ENCODE measurements at places on chromosomes 6 and 20.

DNA sequence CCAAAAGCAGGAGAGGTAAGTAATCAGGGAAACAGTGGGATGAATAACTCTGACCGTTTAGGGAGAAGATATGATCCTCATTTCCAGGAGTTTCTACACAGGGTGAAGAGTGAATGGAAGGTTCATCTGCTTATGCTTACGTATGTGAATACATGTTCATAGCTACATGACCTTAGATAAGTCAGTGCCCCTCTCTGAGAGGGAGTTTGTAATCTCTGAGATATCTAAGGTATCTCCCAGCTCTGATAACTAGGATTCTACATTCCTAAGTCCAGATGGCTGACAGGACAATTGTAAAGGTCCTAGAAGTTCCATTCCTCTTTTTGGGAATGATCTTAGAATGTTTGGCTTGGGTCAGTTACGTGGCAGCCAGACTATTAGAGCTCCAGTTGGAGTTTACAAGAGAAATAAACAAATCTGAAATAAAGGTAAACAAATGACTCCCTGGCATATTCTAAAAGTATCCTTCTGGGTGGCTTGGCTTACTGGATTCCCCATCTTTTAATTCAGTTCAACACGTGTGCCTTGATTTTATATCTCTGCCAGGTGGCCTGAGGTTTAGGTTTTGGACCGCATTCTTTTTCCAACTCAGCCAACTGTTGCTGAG, 15.8 kb downstream of the PROCR start:
- DNase-seq = no peak

DNA sequence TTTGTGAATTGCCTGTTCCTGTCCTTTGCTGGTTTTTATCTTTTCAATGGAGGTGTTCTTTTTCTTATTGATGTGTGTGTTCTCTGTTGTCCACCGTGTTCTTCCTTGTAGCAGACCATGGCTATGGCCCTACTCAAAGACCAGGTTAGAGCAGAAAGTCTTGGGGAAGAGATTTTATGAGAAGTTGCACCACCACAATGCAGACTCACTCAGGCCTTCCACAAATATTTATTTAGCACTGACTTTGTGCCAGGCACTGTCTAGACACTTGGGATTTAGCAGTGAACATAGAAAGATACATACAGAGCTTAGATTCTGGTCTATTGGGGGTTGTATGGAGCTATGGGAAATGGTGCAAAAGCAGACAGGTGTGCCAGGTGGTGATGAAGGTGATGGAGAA, 98.8 kb downstream of the DTD1 start:
- no peak for DNase-seq

DNA sequence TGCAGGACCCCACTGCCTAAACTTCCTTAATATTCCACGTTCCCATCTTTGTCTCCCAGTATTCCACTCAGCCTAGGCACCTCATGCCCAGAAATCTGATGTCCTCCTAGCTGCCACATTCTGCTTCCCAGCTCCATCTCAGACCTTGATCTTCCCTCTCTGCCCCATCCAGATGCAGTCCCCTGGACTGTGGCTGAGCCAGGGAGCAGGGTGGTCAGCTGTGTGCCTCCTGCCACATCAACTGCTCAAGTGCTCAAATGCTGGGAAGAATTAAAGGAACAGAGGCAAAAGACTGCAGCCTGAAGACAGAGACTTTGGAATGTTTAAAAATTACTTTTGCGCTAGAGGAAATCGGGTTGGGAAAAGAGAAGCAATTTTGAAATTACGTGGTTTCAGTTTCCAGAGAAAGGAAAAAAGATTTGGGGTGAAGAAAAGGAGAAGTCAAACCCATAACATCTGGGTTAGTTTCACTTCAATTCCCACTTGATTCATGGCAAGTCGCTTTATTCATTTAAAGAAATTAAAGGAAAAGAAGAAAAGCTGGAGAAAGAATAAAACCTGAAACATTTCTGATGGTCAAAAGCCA, 704.8 kb downstream of the PTPRT start:
- DNase-seq = no peak

DNA sequence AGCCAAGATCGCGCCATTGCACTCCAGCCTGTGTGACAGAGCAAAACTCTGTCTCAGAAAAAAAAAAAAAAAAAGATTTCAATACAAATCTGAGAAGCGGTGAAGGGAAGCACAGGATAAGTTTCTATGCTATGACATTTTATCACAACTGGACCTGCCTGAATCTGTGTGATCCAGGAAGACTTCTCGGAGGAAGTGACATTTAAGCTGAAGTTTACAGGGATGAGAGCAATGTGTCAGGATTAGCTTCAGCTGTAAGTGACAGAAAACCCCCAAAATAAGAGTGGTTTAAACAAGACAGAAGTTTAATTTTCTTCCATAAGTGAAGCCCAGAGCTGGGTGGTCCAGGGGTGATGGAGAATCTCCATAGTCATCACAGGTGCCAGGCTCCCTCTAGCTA, 33.4 kb upstream of the MRPS18A start:
- DNase-seq = no peak

GRCh38 chr20:58084966-58085365, 143.5 kb downstream of the ANKRD60 start:
- no peak for DNase-seq

DNA sequence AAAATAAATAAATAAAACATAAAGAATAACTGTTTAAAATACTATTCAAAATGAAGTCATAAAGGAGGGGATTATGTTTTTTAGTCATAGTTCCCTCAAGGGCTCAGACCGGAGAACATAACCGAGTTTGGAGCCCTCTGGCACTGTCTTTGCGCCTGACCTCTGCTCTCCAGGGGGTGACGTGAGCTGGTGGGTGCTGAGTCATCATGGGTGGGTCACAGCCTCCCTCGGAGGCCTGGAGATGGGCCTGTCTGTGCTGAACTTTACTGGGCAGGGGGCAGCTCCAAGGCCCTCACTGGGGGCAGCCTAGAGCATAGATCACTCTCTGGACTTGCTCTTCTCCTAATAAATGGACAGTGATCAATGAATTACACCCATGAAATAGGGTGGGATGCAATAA, 3.1 kb upstream of the MAVS start:
- DNase-seq = no peak

All from activated CD8-positive, alpha-beta memory T cell treated with anti-CD3 and anti-CD28 coated beads for 4 hours (primary cell).